Bone marrow (tissue), 2 donors: ENCODE measurements at places on chromosomes 5 and 9.

DNA sequence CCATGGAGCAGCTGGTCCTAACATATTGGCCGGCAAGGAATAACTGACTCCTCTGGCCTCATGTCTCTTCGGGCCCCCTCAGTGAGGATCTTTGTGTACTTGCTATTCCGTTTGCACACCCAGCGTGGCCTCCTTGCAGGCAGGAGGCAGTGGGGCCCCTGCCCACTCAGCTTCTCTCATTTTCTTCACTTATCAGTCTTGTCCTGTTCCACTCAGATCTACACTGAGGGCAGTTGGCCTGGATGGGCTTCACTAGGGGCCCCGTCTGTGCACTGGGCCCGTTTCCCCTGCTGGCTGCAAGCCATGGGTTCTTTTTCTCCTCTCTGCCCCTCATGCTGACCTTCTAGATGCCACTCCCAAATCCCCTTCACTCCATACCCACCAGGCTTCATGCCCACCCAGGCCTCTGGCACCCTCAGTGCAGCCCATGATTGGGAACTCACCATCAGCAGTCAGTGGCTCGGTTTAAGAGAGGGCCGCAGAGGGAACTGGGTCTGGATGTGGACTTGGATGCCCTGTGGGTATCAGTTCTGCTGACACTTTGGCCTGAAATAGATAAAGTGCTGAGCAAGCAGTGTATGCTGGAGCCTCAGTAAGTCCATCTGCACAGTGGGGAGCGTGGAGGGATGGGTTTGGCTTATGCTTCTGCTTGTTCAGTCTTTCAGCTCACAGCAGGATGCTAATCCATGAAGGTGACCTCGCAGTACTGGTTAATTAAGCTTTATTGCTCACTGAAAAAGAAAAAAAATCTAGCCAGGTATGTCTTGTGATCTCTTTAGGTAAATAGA is 57.9 kb downstream of the ERBIN start:
- DNase-seq: no peak

- no peak for DNase-seq
Observed at GRCh38 chr5:92911851-92912250, 669.2 kb downstream of the NR2F1-AS1 start.

DNA sequence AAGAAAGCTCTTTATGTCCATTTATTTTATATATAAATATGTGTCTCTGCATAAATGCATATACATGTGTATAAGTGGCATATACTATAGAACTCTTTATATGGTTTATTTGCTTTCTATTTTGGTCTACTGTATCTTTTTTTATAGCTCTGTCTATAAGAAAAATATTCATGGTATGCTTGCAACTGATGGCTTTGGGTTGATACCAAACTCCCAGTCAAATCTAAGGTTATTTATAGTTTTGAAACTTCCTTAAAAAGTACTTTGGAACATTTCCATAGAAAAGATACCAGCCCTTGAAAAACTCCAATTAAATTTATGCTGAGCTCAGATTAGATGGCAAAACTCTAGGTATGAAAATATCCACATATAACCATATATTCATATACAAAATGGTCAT is 120.0 kb upstream of the KLF9 start:
- DNase-seq: no peak

DNA sequence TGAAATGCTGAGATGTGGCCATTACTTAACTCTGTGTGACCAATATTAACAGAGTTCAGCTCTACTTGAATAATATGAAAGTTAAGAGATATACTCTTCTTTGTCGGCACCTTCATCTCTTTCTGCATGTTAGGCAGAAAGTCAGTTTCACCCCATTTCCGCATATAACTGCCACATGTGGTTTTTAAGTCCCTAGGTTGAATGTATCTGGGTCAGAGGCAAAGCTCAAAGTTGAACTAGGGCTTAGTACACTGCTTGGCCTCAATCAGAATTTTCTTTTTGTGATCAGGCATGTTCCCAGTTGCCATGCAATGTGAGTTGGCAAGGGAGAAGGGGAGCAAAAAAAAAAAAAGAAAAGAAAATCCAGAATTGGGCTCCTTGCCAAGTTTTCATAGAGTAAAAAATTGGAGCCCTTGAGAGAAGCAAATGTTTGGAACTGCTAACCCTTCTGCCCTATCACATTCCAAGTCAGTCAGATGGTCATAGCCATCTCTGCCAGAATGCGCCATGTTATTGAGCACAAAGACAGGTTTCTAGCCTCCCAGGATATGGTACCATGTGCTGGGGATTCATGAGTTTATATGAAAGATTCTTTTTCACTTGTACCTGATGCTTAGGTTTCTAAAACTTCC is 251.2 kb upstream of the RORB start:
- no peak for DNase-seq

DNA sequence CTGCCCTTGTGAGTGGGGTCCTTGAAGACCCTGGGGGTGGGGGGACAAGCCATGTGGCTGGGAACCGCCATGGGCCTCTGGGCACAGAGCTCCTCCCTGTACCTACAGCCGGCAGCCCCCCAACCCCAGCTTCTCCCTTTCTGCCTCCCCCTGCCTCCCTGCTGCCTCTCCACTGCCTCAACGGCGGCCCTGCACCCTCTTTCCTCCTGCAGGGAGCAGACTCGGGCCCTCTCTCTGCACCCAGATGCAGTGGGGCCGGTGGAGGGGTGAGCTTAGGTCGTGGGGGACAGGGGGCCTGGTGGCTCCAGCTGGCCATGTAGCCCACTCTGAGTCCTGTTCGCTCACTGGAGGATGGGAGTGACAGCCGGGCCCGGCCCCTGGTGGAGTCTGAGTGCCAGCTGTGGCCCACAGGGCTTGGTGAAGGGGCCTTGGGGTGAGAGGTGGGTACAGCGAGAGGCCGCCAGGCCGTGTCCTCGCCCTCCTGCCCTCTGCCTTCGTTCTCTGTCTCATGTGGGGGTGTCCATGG is 139.3 kb upstream of the COL5A1 start:
- no peak for DNase-seq

DNA sequence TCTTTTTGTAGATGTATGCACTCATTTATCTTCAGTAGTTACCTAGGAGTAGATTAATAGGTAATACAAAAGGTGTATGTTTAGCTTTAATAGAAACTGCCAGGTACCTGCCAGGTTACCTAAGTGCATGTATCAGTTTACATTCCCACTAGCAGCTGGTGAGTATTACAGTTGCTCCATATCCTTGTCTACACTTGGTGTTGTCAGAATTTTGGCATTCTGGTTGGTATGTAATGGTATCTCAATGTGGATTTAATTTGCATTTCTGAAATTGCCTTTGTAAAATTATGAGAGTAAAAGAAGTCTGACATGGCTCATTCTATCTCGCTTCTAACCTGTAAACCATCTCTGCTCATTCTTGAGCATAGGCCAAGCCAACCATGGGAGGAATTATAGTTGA is 38.3 kb upstream of the SIL1 start:
- no peak for DNase-seq

DNA sequence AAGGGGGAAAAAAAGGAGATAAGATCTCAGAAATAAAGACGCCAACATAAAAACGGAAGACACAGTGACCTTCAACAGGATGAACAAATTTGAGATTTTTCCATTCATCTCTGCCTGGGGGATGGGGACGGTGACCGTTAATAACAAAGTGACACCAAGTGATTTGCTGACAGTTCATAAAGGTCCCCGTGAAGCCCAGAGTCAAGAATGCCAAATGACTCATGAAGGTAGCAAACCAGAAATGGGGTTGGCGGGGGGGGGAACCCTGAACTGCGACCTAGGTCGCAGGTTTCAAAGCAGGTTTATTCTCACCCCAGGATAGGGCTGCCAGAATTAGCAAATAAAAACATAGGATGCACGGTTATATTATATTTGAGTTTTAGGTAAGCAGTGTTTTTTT is 21.1 kb upstream of the SHB start:
- DNase-seq: no peak

DNA sequence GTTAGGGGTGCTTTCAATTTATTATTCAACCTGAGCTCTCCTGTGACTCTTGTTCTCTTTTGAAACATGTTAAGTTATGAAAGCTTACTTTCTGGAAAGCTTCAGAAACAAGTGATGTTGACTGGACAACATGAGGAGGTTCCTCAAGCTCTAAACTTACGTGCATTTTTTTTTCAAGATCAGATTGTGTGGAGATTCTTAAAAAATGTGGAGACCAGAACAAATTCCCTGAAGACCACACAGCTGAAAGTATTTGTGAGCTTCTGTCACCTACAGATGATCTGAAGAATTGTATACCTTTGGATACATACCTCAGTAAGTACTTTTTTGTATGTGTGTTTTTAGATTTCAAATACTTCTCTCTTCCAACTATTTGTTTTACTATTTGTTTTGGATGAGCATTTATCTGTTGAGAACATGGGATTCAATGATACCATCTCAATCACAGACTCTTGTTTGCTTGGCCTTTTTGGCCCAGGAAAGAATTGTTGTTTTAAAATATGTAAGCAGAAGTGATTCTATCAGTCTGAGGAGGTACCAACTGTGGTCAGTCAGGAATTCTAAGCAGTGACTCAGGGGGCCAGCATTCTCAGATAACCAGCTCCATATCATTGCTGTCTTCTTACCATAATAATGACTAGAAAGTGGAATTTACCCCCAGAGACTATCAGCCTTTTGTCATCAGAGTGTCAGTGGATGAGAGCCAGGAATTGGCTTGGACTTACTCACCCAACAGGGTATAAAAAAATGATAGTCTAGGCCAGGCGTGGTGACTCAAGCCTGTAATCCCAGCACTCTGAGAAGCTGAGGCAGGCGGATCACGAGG is 34.4 kb upstream of the GLIPR2 start:
- DNase-seq: no peak

DNA sequence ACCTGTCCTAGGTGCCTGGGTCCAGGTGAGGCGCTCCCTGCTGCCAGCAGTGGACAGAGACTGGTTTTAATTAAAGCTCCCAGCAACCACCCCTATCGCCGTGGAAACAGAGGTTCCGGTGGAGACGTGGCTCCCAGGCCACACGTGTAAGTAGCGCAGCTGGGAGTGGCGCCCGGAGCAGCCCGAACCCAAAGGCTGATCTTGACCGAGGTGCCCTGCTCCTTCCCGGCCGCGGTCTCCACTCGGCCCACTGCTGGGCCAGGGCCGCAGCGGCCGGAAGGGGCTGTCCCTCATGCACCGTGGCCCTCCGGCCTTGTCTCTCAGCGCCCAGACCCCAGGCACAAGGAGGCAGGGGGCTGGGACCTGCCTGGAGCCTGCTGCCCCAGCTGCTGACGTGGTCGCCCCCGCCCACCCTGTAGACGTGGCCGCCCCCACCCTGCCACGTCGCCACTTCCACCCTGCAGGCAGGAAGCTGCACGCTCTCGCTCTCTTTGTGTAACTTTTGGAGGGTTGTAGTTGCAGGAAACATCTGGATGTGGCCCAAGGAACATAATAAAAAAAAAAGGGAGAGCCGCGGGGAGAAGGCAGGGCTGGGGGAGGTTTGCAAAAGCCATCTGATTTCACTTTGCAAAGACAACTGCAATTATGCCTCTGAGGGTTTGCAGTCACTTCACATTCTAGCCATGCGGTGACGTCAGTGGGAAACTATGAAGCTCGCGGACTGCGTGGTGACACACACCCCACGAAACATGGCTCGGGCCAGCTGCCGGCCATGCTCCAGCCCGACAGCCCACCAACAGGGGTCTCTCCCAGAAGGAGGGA is 129.9 kb downstream of the RXRA start:
- DNase-seq: peak; percentile 61

- DNase-seq: no peak
Observed at GRCh38 chr5:165497707-165498106, 1992.3 kb downstream of the MAT2B start.

DNA sequence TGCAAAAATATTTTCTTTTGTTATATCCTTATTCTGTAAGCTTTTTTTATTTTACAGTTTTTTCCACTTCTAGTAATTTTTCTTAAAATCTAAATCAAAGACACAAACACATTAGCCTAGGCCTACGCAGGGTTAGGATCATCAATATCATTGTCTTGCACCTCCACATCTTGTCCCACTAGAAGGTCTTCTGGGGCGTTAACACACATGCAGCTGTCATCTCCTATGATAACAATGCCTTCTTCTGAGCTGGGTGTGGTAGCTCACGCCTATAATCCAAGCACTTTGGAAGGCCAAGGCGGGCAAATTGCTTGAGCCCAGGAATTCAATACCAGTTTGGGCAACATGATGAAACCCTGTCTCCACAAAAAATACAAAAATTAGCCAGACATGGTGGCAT is 78.9 kb upstream of the LRRC70 start:
- DNase-seq: no peak

DNA sequence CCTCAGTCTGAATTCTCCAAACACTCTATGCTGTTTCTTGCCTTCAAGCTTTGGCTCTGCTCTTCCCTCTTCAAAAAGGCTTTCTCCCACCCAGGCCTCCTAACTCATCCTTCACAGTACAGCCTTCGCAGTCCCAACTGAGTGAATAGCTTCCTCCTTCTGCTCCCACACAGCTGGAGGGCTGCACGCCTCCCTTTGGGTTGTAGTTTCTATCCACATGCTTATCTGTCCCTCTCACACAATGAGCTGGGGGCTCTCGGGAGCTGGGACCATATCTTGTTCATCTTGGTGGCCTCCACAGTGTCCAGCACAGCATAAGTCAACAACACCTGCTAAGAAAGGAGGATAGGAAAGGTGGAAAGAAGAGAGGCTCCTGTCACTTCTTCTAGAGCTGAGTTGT is 69.5 kb upstream of the XPA start:
- DNase-seq: no peak

DNA sequence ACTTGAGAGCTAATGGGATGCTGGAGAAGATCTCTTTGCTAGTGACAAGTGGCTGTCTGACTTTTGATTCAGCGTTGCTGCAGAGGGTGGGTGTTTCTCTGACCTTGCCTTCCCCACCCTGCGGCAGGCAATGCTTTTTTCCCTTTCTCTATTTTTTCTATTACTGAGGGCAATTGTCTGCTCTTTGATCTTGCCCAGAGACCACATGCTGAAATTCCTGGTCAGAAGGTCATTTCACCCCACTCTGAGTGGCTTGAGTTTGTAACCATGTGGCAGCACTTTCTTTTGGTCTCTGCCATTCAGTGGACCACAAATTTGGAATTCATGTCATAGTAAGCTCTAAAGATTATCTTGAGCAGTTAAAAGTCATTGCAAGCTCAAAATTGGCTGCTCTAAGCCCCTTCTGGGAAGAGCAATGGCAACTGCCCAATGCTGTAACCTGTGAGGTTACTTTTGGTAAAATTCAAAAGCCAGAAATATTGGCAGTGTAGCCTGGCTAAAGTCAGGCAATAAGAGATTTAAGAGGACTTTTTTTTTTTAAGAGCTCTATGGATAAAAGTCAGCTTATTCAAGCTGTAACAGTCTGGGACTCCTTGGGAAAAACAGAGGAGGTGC is 30.4 kb upstream of the MTMR12 start:
- no peak for DNase-seq
